CD4-positive, alpha-beta memory T cell (primary cell): ENCODE measurements at places on chromosomes 1 and 21. TPM values are rescaled to one million over a fixed set of nuclear protein-coding genes. Genes with fewer than 3 reads are reported as not detected.

DNA sequence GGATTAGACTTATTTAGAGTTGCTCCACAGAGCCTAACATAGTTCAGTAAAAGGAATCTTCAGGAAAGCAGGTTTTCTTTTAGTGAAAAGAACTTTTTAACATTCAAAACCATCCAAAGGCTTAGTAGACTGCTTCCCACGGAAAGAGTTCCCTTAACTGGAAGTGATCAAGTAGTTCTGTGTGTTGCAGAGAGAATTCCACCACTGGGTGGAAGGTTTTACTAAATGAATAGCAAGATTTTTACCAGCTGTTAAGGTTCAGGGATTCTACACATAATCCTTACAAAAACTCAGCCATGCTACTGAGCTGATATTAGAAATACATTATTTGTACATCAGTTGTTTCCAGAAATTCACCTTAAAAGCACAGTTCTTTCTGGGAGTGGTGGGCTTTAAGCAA is 119.7 kb downstream of the GDAP2 start:
- H3K36me3 ChIP-seq: no peaks in the 10 kb centered on the region
- H3K4me1 ChIP-seq: no peaks in the 10 kb centered on the region
- H3K27me3 ChIP-seq: no peaks in the 10 kb centered on the region
- H3K27ac ChIP-seq: no peak overlapping the region

DNA sequence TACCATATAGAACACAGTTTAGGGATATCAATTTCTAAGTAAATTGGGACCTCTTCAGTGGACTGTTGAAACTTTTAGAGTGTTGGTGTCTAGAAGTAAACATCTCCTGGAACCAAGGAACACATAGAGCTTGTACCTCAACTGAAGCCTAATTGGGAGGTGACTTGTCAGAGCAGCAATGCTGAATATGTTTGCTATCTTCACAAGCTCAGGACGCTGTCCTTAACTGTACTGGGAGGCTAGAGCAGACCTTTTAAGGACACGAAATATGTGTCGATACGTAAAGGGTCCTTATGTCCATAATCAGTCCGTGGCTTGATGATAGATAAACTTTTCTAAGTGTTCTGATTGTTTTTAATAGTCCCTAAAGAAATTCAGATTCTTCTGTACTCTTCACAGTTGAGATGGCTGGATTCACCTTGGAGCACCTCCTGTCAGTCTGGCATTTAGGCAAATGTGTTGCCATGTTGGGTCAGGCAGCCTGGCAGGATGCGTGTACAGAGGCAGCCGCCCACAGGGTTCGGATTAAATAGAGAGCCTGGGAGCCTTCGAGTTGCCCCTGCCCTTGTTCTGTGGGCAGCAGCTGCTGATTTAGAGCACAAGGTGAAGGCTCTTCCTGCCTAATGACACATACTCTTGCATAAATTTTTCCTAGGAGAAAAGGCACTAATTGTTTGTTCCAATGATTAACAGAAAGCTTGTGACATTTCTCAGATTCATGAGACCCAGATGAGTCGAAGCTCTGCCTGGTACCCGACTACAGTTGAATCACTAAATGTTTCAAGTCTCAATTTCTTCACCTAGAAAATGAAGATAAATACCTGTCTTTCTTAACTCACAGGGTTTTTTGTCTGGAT is 3.6 kb downstream of the ACTN2 start:
- peaks cover 5% of the 10 kb centered on the region for H3K27me3 ChIP-seq
- no peak overlapping the region for H3K27ac ChIP-seq
- H3K4me1 ChIP-seq: peaks cover 11% of the 10 kb centered on the region
- no peak overlapping the region for H3K4me3 ChIP-seq
- no peak for DNase-seq

DNA sequence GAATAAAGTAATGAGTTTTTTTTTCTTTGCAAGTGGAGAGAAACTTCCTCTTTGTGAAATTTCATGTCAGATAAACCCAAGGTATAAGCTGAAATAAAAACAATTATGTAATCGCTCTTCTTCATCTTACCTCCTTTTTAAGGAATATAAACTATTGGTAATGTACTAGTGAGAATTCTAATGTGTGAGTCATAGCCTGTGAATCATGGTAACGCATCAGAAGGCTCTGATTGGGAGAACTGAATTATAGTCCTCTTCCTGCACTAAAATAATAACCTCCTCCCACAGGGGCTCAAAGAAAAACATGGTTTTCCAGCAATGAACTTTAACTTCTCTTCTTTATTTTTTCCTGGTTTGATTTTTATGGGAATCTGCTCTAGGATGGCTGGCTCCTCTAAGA is 57.1 kb upstream of the COX20 start:
- no peaks in the 10 kb centered on the region for H3K4me1 ChIP-seq
- no peak for DNase-seq
- H3K27ac ChIP-seq: no peak overlapping the region
- H3K27me3 ChIP-seq: no peaks in the 10 kb centered on the region
- H3K4me3 ChIP-seq: no peak overlapping the region

- H3K27ac ChIP-seq: peak overlapping the region; percentile 65
- H3K4me3 ChIP-seq: peak overlapping the region; percentile 87
- H3K4me1 ChIP-seq: peaks cover 37% of the 10 kb centered on the region
- H3K36me3 ChIP-seq: no peaks in the 10 kb centered on the region
- peak; percentile 34 for DNase-seq
These were observed 687 bp downstream of the TGFBR3 start for GRCh38 chr1:91885213-91885715.

DNA sequence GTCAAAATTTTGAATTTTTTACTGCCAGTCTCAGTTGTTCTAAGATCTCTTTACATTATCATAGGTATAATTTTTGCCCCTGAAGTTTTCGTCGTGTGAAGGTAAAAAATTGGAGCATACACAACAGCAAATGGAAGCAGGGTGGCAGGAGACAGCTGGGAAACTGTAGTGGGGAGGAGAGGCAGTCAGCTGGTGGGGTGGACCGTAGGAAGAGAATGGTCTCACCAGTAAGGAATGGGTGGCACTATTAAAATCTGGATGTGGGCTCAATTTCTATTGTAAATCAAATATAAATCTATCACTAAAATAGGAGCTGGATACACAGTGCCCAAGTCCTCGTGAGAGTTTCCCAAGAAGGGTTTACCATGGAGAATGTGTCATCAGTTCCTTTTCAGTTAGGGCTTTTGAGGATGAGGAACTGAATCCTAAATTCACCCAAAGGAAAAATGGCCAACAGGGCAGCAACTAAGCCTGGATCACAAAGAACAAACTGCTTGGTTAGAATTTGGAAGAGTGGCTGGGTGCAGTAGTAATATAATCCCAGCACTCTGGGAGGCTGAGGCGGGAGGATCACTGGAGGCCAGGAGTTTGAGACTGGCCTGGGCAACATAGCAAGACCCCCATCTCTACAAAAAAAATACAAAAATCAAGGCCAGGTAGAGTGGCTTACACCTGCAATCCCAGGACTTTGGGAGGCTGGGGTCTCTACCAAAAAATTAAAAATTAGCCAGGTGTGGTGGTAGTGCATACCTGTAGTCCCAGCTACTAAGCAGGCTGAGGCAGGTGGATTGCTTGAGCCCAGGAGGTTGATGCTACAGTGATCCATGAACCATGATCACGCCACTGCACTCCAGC is 10.5 kb upstream of the IRF2BP2 start:
- no peaks in the 10 kb centered on the region for H3K27me3 ChIP-seq
- H3K27ac ChIP-seq: no peak overlapping the region
- H3K4me1 ChIP-seq: no peaks in the 10 kb centered on the region
- H3K36me3 ChIP-seq: no peaks in the 10 kb centered on the region
- no peak overlapping the region for H3K4me3 ChIP-seq

GRCh38 chr1:209692296-209692695 is 12.3 kb upstream of the HSD11B1 start:
- no peaks in the 10 kb centered on the region for H3K36me3 ChIP-seq
- H3K4me1 ChIP-seq: peaks cover 20% of the 10 kb centered on the region
- DNase-seq: no peak
- no peaks in the 10 kb centered on the region for H3K27me3 ChIP-seq
- no peak overlapping the region for H3K4me3 ChIP-seq

The PBX1 gene
- total RNA-seq: 0.53 TPM

GRCh38 chr1:219514728-219515127 is 98.2 kb downstream of the ZC3H11B start:
- H3K27me3 ChIP-seq: no peaks in the 10 kb centered on the region
- no peak overlapping the region for H3K27ac ChIP-seq
- no peak overlapping the region for H3K4me3 ChIP-seq
- no peaks in the 10 kb centered on the region for H3K4me1 ChIP-seq
- H3K36me3 ChIP-seq: no peaks in the 10 kb centered on the region
- DNase-seq: no peak

The TRAF3IP3 gene
- total RNA-seq: 574 TPM

The ACTL8 gene
- total RNA-seq: not detected

The RGS21 gene
- not detected for total RNA-seq

The KRTAP19-3 gene
- total RNA-seq: not detected
